ENCODE measurements at places on chromosomes 6 and 20.

DNA sequence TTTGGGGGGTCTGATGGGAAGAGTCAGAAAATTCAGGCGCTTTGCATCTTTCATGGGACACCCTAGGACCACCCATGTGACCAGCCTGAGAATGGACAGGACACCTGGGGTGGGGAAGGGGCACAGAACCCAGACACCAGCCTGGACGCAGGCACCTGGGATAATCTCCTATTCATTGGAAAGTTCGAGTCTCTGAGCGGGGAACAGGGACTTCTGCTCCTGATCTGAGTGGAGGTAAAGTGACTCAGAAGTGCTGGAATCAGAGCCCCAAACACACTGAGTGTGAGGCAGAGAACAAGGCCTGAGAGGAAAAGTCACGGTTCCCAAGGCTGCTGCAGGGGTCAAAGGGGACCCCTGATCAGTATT is 1.4 kb downstream of the HLA-B start:
- no peak for DNase-seq

DNA sequence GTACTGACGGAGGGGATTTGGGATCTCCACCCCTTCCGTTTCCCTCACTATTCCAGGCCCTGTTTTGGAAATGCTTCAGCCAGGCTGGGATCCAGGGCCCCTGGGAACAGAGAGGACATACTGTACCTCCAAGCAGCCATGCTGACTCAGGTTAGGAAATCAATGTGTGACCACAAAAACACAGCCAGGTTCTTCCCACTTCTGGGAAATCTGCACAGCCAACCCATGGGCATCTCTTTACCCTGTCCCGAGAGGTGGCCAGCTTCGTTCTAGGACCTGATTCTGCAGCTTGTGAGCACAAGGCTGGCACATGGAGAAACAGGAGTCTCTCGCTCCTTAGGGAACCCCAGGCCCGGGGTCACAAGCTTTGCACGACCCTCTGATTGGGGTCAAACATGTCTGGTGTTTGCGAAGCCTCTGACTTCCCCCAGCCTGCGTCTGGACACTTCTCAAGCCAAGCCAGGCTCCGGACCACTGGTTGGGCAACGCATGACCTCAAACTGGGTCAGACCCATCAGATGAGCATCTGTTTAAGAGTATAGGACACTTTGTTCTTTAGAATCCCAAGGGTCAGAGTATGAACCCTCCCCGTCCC is 8.3 kb upstream of the TTPAL start:
- DNase-seq: no peak

DNA sequence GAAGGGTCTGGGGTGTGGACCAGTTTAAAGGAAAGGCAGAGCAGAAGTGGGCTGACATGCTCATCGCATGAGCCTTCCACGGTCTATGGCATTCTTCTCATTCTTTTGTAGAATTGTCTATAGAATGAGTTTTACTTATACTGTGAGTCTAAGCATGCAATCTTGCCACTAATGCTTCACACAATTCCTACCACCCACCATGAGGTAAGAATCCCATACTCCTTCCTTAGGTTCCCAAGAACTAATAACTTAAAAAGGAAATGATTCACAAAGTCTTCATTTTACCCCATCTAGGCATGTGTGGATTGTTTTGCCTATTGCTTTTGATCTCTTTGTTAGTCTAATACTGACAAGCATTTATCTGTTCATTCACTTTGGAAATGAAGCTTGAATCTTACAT is 195.2 kb downstream of the LY86 start:
- DNase-seq: no peak

- no peak for DNase-seq
Measured at GRCh38 chr20:44001667-44002596, 87.3 kb downstream of the TOX2 start.

GRCh38 chr6:5401845-5402738 is 140.8 kb downstream of the FARS2 start:
- DNase-seq: no peak

DNA sequence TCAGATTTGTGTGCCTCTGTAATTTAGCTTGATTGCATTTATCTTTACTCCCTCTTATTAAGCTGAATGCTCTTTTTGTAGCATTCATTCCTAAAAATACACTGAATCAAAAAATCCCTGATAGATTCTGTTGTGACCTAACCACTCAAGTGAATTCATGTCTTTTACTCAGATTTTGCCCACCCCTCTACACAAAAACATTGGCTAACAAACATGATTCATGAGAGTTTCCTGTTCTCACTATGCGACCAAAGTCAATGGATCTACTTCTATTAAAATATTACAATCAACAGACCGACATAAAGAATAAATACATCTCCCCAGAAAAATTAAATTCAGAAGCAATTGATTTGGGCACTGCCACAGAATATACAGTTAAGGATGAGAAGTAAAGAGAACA is 99.5 kb upstream of the THEMIS start:
- no peak for DNase-seq

All from SW 1271 (cell line).